Stimulated activated CD8-positive, alpha-beta memory T cell treated with anti-CD3 and anti-CD28 coated beads, Interleukin-2, amount 100 ng/mL, for 1 hour (primary cell): ENCODE measurements at places on chromosomes 12 and 14.

- no peak for DNase-seq
Observed at GRCh38 chr14:102652194-102652593, 59.7 kb downstream of the RCOR1 start.

DNA sequence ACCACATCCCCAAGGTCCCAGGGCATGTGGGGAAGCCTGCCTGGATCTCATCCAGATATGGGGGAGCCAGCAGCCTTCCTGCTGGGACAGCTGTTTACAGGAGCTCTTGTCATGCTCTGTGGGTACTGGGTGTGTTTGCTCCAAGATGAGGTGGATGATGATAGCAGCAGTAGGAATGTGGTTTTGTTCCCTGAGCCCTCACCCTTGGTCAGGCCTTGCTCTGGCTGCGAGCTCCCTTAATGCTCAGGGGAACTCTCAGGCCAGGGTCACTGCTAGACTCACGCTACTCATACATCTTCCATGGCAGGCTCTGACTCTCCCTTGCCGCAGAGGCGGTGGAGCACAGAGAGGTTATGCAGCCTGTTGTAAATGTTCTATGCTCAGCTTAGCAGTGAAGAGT is 990.3 kb downstream of the AACS start:
- DNase-seq: no peak

DNA sequence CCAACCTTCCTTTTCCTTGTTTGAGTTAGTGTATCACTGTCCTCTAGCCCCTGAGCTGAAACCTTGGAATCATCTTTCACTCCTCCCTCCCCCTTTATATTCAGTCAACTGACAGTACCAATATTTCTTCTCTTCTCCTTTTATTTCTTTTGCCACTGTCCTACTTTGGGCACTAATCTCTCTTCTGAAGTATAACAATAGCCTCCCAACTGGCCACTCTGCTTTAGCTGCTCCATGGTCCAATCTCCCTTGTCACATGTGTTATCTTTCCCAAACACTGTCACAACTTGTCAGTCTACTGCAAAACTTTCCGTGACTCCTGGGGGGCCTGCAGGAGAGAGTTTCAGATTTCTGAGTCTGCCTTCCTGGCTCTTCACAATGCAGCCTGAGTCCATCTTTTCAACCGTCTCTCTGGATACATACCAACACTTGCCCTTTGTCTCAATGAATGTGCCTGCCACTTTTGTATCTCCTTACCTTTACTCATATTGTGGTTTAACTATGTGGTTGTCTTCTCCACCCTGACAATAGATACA is 471.2 kb downstream of the DIO2 start:
- no peak for DNase-seq

DNA sequence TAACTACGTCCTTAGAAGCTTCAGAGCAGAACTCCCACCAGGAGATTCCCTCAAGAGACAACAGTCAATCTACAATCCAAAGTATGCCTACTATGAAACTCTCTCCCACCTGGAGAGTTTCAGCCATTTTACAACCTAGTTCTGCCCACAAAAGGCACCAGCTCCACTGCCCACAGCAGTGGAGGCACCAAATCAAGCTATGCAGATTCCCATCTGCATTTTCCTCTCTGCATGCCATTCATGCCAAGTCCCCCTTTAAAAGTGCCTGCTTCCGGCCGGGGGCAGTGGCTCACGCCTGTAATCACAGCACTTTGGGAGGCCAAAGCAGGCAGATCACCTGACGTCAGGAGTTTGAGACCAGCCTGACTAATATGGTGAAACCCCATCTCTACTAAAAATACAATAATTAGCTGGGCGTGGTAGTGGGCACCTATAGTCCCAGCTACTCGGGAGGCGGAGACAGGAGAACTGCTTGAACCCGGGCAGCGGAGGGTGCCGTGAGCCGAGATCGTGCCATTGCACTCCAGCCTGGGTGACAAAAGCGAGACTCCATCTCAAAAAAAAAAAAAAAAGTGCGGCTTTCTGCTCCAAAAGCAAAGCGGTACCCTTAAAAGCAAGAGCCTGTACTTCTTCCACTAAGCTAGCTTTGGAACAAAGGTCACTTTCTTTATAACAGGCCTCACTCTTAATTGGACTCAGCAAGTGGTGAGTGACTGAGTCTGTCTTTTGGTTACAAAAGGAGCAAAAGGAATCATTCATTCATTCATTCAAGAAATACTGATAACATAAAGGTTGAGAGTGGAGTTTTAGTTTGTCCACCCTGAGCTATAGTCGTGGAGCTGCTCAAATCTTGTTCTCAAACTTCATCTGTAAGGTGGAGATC is 10.1 kb upstream of the DLGAP5 start:
- no peak for DNase-seq

- DNase-seq: no peak
Observed at GRCh38 chr14:99735189-99736135, 51.4 kb downstream of the CYP46A1 start.
